Cardiac septum (tissue), 1 donor: ENCODE measurements at places on chromosomes 11 and 22.

- DNase-seq: no peak
These were observed 1.3 kb downstream of the STX3 start for GRCh38 chr11:59756558-59756840.

GRCh38 chr11:10639350-10639749, 54.2 kb downstream of the IRAG1 start:
- no peak for DNase-seq

DNA sequence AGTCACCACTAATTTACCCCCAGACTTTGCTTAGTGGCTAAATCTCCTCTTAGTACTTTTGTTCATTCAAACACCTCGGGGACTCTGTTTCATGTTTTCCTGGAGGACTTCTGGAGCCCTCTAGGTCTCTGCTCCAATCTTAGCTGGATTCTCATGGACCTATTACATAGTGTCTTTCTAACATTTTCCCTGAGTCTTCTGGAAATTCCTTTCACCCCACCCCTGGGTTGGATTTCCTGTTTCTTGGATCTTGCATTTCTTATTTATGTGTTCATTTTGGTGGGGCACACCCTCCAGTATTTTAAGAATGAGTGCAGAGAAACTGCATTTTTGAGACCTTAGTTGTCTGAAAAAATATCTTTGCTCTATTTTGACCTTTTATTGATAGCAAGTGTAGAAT, 220.1 kb downstream of the BLID start:
- DNase-seq: no peak

- no peak for DNase-seq
These were observed 22.2 kb downstream of the NUP50 start for GRCh38 chr22:45185718-45186514.

DNA sequence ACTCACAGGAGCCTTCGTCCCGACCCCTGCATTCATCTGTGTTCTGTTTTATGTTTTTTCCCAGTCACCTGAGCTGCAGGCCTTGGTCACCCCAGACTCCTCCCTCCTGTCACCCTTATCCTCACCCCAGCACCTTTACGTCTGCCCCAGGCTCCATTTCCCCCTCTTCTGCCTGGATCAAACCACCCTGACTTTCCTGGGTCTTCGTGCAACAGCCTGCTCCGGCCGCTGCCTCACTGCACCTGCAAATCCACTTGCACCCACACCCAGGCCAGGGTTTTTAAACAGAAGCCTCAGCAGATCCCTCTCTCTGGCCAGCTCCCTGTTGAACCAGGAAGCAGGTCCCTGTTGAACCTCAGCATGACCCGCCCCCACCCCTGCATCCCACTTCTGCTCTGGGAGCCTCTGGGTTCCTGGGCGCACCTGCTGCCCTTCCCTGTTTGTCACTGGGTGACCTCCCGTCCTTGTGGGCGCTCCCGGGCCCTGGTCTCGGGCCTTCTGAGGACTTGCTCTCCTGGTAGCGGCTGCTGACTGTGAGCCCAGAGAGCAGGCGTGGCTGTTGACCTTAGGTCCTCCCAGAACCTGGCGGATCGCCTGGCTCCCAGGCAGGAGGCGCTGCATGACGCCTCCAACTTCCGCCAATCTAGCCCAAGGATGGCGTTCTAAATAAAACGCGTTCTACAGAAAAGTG, 12.8 kb downstream of the MAPK8IP2 start:
- DNase-seq: no peak

GRCh38 chr11:40877981-40878380, 581.5 kb downstream of the LRRC4C start:
- DNase-seq: no peak

DNA sequence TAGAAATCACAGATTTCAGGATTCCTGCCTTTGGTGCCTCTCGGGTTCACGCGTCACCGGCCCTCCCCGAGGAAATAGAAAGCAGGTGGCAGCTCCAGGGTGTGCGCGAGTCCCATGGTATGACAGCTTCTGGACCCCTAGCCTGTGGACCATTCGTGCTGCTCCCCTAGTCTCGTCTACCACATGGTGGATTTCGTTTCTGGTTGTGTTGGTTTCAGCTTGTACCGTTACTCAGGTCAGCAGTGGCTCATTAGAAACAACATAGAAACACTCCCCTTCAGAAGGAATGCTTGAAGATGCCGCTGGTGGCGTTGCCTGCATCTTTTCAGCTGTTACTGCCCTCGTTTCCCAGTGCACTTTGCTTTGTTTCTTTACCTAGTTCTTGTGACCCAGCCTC, 700 bp downstream of the TTC17 start:
- DNase-seq: no peak

DNA sequence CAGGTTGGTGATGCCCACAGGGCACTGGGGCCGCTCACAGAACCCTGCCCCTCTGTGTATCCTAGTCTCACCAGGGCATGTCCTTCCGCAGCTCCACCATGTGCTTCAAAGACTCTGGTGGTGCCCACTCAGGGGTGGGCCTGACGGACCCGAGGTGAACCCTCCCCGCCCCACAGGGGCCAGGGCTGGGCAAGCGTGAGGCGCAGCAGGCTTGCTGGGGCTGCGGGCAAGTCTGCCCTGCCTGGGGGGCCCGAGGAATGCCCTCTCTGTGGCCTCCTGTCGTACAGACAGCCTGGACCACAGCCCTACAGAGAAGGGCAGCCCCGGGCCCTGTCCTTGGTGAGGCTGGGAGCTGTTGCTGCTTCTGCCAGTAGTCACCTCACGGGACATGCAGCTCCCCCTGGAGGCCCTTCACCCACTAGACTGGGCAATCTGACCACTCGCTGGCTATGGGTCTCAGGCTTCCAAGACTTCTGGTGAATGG, 40.2 kb downstream of the TBX1 start:
- DNase-seq: no peak

GRCh38 chr11:9992306-9992705, 301.7 kb downstream of the SBF2 start:
- DNase-seq: no peak

DNA sequence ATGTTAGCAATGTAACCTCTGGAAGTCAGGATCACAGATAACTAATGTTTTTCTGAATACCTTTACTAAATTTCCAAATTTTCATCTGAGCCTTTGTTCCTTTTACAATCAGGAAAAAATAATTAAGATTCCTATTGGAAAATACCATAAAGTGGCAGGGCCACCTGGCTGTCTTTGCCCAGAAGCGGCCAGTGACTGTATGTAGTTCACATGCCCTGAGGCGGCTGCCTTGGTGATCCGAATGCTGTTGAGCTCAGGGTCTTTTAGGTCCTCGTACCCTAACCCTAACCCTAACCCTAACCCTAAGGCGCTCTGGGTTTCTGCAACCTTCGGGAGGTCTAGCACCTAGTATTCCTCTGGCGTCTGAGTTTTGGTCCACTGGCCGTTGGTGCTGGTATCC, 8.5 kb upstream of the ARFGAP3 start:
- DNase-seq: no peak

DNA sequence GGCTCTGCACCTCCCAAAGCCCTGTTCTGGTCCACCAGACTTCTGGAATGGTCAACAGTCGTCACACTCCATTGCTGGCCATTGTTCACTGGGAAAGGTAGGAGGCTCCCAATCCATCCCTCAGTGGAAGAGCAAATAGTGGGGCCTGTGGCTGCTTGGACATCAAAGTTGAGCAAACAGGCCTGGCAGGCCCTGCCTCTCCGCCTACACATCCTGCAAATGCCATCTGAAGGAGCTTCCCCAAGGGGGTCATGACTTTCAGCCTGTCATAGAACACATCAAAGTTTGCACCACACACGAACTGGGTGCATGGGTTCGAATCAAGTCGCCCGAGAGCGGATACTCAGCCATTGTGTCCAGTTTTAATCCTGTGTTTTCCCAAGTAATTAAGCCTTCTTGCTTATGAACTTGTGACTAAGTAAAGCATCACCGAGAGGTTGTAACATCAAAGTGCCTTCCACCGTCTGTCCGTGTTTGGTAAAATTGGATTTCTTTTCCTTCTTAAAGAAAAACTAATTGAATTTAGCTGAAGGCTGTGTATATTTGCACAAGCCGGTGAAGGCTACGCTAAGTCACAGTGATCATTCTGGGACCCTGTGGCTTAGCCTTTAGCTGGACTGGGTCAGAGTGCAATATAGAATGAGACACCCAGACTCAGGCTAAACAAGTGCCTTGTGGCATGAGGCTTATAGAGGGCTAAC, 36.1 kb downstream of the CLPB start:
- no peak for DNase-seq

GRCh38 chr11:66112601-66113499, 42.8 kb downstream of the PACS1 start:
- no peak for DNase-seq

- DNase-seq: no peak
These were observed 332 bp downstream of the TEAD1 start for GRCh38 chr11:12674571-12674935.

- no peak for DNase-seq
These were observed 75.2 kb upstream of the TP53I11 start for GRCh38 chr11:45025716-45026492.

GRCh38 chr22:30541961-30542810, 4.4 kb downstream of the SEC14L6 start:
- no peak for DNase-seq

GRCh38 chr11:46896719-46897406, 21.5 kb downstream of the LRP4 start:
- no peak for DNase-seq

DNA sequence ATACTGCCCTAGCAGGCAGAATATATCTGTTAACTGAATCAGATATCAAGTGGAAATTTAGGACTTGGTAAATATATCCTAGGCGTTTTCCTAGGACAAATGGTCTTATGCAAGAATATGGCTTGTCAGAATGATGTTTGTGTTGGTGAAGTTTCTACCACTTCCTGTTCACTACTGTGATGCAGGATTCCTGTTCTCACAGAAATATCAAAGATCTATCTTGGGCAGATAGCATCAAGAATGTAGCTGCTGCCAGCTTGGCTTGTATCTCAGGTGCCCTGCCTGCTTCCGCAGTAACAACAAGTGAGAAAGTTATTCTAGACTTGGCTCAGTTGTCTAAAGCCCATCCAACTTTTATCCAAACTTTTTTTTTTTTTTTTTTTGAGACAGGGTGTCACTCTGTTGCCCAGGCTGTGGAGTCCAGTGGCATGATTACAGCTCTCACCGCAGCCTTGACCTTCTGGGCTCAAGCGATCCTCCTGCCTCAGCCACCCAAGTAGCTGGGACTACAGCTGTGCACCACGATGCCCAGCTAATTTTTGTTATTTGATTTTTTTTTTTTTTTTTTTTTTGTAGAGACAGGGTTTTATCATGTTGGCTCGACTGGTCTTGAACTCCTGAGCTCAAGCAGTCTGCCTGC, 61.3 kb downstream of the PPME1 start:
- DNase-seq: no peak

- DNase-seq: no peak
These were observed 55.0 kb downstream of the MYH9 start for GRCh38 chr22:36332623-36333332.

GRCh38 chr11:1274501-1274900, 34.9 kb downstream of the TOLLIP start:
- no peak for DNase-seq

- no peak for DNase-seq
These were observed 37.2 kb downstream of the PPP6R3 start for GRCh38 chr11:68497761-68498160.

- DNase-seq: no peak
These were observed 88.3 kb downstream of the AMOTL1 start for GRCh38 chr11:94856443-94856842.

DNA sequence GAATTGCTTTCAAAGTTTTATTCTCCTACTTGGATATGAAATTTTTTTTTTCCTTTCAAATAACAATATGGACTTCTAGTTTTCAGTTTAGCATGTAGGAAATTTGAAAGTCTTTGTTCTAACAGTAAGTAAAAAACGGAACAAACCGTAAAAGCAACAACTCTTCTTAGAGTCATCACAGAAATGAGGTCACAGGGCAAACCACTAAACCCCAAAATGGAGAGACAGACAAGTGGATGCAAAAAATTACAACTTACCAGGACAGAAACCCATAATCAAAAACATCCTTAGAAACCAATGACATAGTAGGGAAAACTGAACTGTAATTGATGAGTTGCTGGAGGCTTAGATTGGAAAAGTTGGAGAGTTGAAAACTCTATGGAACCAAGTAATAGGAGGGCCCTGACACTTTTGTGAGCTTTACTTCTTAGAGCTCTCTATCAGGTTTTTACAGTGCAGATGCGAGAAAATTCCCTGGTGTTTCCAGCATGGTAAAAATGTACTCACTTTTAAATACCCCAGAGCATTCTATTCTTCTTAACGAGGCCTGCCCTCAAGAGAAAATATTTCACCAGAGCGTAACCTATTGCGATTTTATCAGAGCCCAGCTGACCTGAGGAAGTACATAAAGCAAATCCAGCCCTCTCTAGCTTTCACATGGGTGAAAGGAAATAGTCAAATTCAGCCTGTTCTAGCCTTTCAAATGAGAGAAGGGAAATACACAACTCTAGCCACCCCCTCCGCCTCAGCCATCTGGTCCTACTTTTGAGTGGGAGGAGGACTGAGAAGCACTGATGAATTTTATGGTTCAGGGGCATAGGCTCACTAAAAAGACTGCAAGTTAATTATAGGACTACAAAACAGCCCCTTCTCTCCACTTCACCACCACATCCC, 39.1 kb downstream of the CASP12 start:
- DNase-seq: no peak

GRCh38 chr22:43736651-43737050, 75.5 kb downstream of the EFCAB6 start:
- no peak for DNase-seq

- DNase-seq: no peak
These were observed 33.7 kb upstream of the PITPNB start for GRCh38 chr22:27952779-27953178.

DNA sequence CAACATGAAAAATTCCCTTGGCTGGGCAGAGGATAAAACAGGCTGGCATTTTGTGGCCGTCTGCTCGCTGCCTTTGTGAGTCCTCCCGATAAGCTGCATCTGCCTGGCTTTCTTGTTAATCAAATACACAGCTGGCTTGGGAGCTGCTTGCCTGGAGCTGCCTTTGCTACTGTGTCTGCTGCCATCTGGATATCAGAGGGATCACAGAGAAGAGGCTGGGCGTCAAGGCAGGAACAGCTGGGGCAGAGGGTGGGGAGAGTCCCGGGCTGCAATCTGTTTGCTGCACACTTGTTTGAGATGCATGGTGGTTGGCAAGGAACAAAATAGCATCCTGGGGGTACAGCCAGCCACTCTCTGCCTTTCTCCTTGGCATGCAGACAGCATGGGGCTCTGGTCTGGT, 36.0 kb downstream of the COMMD9 start:
- no peak for DNase-seq

- no peak for DNase-seq
These were observed 30.4 kb upstream of the CRTAM start for GRCh38 chr11:122807731-122808477.

- DNase-seq: no peak
These were observed 1.7 kb upstream of the TECTA start for GRCh38 chr11:121099364-121099763.

- no peak for DNase-seq
These were observed 11.2 kb downstream of the MAJIN start for GRCh38 chr11:64960719-64961118.

- DNase-seq: no peak
These were observed 18.9 kb downstream of the ARFGAP2 start for GRCh38 chr11:47157805-47158204.
